Stimulated activated CD4-positive, alpha-beta T cell treated with anti-CD3 and anti-CD28 coated beads, Interleukin-15, amount 100 ng/mL, for 48 hours (primary cell): ENCODE measurements at places on chromosomes 11 and 22.

DNA sequence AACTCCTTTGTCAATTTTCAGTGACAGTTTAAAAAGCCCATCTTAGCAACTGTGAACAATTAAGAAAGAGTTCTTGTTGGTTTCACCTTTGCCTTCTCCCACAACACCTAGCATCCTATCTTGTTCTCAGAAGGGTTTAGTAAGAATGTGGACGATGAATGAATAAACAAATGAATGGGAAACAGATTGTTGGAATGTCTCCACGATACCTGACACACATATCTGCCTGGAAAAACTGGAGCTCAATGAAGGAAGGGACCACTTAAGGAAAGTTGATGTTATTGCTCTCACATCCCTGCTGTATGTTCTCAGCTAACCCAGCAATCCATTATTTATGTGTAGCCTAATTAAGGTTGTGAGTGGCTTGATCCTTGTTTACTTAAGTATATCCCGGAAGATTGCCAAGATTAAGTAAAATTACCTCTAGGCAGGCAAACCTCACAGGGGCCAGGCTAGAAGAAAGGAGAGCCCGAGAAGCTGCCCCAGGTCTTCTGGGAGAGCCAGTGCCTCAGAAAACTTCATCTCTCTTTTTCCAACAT, 286.4 kb downstream of the NXPE2 start:
- DNase-seq, result no peak

DNA sequence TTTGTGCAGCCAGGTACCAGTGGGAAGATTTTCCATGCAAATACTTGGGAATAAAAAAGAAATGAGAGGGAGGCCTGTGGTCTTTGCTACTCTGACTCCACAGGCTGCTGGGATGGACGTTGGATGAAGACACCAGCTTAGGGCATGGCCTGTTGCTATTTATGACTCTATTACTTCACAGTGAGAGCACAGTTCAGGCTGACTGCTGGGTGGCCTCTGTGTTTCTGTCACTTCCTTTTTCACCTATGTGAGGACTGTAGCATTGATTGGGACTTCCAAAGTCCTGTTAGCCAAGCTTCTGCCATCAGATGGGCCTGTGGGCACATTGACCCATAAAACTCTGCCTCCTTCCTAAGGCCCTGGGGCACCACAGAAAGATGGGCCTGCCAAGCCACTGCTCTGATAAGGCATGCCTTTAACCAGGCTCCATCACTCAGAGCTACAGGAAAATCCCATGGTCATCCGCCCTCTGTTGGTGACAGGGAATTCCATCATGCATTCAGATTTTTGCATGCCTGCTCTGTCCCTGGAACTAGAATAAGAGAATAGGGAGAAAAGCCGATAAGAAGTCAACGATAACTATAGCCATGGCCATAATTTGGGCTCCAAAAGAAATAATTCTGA, 64.6 kb downstream of the KCNJ1 start:
- DNase-seq, result no peak

DNA sequence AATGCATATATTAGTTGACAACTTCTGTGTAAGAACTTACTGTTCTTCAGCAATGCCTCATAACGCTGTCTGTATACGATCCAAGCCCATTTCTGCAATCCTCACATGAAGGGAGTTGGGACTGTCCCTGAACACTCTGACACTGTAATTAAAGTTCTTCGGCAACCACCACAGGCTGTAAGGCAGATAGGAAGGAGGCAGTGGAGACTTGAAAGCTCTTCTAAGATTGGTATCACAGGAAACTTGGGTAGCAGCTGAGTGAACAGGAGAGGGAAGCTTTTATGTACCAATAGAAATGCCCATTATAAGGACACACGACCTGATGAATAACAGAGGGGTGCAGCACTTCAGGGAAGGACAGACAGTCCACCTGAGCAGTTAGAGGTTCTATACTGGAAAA, 12.0 kb upstream of the GAB2 start:
- no peak for DNase-seq

GRCh38 chr11:31932879-31933278, 121.8 kb upstream of the PAX6 start:
- DNase-seq, result no peak

DNA sequence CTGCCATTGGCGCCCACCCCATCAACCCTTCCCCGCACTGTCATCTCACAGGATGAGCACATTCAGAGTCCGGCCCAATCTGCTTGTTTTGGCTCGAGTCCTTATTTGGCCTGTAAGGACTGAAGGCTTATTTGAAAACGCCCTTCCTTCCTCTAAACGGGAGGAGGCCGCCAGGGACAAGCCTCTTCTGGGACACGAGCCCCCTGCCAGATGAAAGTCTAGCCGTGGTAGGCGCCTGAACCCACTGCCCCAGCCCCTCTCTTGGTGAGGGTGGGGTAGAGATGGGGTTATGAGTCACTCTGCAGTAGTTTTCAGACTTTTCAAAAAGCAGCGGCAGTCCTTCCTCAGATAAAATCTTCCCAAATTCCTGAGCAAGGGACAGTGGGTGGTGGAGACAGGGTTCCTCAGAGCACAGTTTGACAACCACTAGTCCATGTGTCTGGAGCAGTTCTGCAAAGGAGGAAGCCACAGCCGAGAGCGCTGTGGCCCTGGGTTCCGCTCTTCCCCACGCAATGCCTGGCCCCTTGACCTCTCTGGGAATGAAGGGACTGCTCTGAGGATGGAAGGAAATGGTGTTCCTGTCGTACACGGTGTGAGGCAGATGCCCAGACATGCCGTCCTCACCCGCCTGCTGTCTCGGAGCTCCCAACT, 57.0 kb downstream of the MYH9 start:
- DNase-seq, result no peak

DNA sequence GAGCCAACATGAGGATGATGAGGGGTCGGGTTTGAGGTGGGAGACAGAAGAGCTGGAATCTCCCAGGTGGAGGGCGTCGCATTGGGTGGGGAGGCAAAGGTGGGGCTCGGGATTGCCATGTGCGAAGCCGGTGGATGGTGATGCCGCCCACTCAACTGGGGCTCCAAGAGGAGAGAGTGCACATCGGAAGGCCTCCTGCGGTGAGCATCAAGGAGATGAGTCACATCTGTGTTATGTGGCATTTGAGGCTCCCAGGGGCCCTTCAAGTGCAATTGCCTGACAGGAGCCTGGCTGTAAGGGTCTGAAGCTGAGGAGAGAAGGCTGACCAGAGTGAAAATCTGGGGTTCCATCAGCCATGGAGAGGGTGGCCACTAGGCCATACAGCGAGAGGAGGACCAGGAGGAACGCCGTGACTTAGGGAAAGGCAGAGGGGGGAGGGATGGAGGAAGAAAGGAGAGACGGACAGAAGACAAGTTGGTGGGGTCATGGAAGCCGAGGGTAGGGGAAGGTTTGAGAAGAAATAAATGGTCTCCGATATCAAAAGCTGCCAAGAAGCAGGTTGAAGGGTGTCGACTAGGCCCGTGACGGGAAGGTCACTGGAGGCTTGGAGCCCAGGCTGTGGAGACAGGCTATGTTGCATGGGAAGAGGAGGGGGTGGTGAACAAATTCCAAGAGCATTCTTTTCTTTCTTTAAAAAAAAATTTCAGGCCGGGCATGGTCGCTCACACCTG, 21.3 kb downstream of the RASD2 start:
- DNase-seq, result no peak
